ENCODE measurements at places on chromosomes 6 and 20.

DNA sequence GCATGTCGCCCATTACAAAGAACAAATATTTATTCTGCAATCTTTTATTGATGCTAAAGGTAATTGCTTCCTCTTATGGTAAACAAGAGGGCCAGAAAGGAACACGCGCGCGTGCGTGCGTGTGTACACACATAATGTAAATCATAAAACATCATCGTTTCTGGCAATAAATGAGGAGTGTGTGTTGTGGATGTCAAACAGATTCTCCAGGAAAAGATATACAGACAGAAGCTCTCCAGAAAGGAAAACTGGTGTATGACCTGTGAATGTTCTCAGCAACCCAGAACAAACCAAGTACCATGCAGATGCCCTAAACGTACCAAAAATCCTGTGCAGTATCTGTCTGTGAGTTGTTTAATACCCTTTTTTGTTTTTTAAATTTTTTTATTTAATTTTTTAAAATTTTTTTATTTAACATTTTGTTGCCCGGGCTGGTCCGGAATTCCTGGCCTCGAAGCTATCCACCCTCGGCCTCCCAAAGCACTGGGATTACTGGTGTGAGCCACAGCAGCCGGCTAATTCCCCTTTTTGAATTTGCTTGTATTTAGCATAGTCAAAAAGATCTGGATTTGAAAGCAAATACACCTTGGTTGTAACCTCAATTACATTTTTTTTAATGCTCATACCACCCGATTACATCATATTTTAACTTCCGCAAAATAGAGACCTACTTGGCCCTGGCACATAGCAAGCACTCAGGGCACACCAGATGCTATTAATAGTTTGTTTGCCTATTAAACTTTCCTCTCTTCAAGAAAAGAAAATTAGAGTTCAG is 909 bp upstream of the NUDT3 start:
- no peak for DNase-seq

- DNase-seq, result no peak
Measured at GRCh38 chr20:51914758-51915157, 112.4 kb upstream of the SALL4 start.

GRCh38 chr6:148955441-148955840 is 208.6 kb downstream of the UST start:
- DNase-seq, result no peak

DNA sequence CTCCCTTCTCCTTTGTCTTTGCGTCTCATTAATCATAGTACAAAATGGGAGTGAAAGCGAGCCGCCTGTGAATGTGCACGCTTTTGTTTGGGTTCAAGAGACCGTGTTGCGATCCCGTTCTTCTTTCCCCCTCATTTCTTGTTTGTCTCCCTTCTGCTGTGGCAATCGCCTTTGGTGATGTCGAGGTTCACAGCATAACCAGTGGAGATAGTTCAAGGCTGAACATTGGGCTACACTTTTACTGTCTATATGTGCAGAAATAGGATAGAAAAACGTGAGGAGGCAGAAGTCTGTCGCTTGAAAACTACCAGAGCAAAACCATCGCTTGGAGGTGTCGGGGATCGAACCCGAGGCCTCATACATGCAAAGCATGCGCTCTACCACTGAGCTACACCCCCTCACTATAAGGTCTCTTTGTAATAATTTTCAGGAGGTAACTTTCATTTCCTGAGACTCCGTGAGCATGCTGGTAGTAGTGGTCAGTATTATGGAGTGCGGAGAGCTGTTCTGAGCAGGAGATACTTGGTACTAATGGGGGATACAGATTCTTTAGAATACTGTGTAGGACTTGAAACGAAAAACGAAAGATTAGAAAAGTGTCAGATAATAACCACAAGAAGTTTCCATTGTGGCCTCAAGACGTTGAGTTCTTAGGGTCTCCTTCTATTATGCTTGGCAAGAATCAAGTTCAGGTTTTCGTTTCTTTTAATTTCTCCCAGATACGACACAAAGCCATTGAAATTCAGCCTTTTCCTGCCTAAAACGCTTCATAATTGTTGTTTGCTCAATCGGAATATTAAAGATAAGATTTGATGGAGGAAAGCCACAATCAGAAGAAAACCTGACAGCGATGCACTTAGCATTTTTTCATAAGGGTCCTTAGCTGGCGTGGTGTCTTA is 106.6 kb downstream of the TRIM27 start:
- no peak for DNase-seq

- DNase-seq, result no peak
Measured at GRCh38 chr20:36091561-36092397, 62.8 kb upstream of the EPB41L1 start.

DNA sequence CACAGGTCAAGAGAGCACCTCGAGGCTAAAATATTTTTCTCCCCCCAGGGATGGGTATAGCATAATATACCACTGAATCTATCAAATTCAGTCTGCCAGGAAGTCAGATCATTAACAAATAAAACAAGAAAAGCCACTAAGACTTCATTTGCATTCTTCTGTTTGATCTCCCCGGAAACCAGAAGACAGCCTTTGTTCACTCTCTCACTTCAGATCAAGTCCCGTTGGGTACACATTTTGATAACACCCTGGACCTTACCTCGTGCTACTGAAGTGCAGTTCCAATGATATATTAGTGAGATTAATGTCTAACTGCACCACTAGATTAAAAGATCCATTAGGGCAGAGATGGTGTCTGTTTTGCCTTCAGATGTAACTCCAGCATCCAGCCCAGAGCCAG is 157.7 kb upstream of the B3GAT2 start:
- DNase-seq, result no peak

DNA sequence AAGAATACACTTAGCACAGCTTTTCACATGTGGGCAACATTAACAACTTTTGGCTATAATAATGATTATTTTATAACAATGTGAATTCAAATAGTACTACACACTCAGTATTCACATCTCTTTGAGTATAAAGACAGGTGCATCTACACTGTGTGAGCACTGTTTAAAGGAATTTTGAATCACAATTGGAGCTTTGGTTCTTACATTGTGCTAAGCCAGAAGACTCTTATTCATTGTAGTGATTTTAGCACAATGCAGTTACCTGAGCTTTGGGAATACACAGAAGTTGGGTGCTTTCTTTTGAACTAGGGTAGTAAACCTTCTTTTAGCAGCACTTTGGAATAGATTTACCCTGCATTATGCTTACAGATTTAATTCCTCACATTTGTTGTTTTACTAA is 20.5 kb downstream of the RIMS1 start:
- no peak for DNase-seq

GRCh38 chr6:170293341-170294231 is 2.7 kb upstream of the DLL1 start:
- DNase-seq, result no peak

- no peak for DNase-seq
Measured at GRCh38 chr6:119446115-119446554, 96.6 kb upstream of the MAN1A1 start.

DNA sequence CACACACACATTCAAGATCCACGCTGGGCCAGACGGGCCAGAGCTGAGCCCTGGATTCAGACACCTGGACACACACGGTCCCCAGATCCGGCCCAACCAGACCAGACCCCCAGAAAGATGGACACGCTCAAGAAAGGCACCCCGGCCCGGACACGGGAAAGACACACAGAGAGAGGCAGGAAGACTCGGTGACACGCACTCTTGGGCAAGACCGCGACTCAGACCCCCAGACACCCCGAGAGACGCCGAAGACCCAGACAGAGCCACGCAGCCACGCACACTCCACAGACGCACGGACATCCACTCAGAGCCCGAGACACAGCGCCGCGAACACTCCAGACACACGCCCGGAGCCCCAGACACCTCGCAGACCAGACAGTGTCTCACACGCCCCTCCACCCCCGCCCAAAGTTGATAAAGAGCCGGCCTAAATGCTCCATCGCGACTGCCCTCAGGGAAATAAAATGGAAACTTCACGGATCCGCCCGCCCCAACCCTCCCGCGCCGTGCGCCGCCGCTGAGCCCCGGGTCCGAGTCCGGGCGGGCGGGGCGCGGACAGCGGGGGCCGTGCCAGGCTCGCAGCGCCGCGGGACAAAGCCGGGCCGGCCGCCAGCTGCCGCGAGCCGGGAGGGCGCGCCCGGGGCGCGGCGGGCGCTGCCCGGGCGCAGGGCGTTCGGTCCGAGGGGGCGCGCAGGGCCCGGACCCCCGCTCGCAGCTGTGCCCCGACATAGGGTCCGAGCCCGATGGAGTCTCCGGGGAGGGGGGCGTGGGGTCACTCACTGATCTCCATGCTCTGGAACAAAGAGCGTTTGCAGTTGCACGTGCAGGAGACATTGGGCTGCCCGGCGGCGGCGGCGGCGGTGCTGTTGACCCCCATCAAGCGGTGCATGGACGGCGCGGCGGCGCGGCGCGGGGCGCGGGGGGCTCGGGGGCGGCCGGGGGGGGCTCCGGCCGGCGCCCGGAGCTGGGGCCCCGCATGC is 831 bp downstream of the PMEPA1 start:
- DNase-seq, result no peak

- no peak for DNase-seq
Measured at GRCh38 chr6:159691133-159691962, 1.7 kb downstream of the SOD2 start.

GRCh38 chr6:169961772-169962561 is 210.5 kb downstream of the ERMARD start:
- DNase-seq, result no peak

DNA sequence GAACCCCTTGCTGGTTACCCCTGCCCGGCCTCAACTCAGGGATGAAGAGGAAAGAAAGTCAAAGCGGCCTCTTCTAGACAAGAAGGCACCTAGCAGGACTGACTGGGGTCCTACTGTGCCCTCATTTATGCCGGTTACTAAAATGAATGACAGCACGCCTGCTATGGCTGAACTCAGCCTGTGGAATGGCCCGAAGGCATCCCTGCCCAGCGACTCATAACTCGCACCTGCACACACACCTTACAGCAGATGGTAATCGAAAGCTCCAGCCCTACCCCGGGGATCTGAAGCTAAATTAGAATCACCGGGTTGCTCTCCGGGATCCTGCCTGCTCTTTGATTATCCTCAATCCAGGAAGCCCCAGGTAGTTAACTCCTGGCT is 747 bp upstream of the TXNDC5 start:
- DNase-seq, result no peak

- DNase-seq, result no peak
Measured at GRCh38 chr6:164690241-164690640, 619.2 kb downstream of the C6orf118 start.

DNA sequence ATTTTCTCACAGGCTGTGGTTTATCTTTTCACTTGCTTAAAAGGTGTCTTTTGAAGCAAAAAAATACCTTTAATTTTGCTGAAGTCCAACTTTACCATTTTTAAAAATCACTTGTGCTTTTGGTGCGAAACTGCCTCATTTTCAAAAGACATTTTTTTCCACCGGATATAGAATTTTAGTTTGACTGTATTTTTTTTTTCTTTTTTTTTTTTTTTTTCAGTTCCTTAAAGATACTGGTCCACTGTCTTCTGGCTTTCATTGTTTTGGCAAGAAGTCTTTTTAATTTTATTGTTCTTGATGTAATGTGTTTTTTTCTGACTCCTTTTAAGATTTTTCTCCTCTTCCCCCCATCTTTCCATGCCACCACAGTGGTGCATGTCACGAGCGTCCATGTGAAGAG is 198.2 kb downstream of the ARID1B start:
- DNase-seq, result no peak
